CD4-positive, alpha-beta T cell (primary cell): ENCODE measurements at places on chromosomes 5 and 9. TPM values are rescaled to one million over a fixed set of nuclear protein-coding genes. Genes with fewer than 3 reads are reported as not detected.

DNA sequence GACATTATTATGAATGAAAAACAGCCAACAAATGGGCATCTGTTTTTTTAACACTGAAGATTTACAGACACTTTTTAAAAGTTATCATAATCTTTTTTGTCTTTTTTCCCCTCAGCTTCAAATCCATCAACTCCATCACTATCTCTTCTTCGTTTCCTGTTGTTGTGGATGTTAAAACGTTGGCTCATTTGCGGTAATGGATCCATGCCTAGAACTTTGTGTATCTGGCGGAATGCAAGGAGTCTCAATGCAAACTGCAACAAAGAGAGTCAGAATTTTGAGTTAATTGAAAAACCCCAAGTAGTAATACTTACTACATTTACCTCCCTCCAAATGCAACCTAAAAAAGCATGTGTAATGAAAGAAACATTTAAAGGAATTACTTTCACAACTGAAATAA lies 42.9 kb upstream of the MTMR12 start:
- DNase-seq = no peak
- H3K4me3 ChIP-seq = no peak overlapping the region
- H3K27me3 ChIP-seq = no peaks in the 10 kb centered on the region
- H3K27ac ChIP-seq = no peak overlapping the region
- H3K4me1 ChIP-seq = no peaks in the 10 kb centered on the region

DNA sequence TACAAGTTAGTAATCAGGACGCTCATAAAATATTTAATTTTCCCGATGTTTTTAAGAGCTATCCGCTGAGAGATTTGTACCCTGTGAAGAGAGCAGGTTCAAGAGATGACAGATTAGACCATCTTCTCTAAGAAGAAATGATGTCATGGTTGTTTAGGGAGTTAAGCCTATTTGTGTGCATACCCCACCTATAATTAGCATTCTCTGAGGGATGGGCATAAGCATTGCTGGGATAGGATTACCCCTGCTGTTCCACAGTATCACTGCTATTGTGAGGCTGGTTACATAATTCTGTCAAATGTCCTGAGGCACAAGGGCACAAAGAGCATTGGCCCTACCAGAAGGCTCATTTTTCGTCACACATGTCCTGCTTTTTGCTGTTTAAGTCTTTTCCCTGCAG lies 687.0 kb downstream of the CETN3 start:
- no peak overlapping the region for H3K4me3 ChIP-seq
- H3K27me3 ChIP-seq = no peaks in the 10 kb centered on the region
- H3K36me3 ChIP-seq = no peaks in the 10 kb centered on the region
- no peaks in the 10 kb centered on the region for H3K4me1 ChIP-seq
- H3K27ac ChIP-seq = no peak overlapping the region
- DNase-seq = no peak

CAVIN4 gene
- not detected for total RNA-seq

DNA sequence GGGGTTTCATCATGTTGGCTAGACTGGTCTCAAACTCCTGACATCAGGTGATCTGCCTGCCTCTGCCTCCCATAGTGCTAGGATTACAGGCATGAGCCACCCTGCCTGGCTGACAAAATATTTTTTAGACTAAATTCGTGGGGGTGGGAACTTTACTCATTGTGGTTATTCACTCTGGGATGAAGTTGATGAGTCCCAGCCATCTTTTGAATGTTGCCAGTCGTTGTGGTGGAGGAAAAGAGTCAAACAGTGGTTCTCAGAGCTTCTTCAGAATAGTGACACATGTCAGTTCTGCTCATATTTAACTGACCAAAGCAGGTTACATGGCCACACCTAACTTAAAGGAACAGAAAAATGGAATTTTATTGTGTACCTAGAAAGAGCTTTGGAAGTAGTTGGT lies 6.9 kb downstream of the SREK1 start:
- no peaks in the 10 kb centered on the region for H3K27me3 ChIP-seq
- H3K27ac ChIP-seq = no peak overlapping the region
- DNase-seq = no peak

PLAC8L1 gene
- 0.56 TPM for total RNA-seq

GZMA gene
- 3.5 TPM for total RNA-seq

TAS2R1 gene
- not detected for total RNA-seq

IGIP gene
- 1.5 TPM for total RNA-seq

RAD17 gene
- 15.7 TPM for total RNA-seq
